ENCODE measurements at places on chromosomes 2 and 18. TPM values are rescaled to one million over a fixed set of nuclear protein-coding genes. Genes with fewer than 3 reads are reported as not detected.

- DNase-seq, result no peak
Observed at GRCh38 chr18:13452871-13453680, 234.5 kb downstream of the LDLRAD4 start.

- no peak for DNase-seq
Observed at GRCh38 chr2:88656690-88657089, 29.4 kb upstream of the EIF2AK3 start.

DNA sequence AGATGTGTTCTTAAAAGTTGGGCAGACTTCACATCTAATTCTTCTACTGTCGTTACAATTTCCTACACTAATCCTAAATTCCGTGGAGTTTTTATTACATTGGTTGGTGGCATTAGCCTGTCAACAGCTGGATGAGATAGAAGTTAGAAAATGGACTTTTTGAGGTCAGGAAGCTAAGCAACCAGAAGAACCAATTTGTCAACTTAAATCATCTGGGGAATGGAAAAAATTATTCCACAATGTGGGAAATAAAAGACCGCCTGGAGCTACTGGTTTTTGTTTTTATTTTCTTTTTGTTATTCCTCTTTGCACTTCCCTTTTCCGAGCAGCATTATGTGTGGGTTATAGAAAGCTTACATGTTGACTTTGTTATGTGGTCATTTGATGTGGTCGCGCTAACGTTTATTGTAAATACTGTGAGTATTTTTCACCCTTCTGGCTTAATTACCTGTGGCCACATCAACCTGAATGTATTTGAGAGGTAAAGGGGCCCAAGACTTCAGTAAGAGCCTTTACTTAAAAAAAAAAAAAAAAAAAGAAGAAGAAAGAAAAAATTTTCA lies 75.3 kb downstream of the PTPRM start:
- DNase-seq, result no peak

- no peak for DNase-seq
Observed at GRCh38 chr2:78910376-78910775, 115.1 kb upstream of the REG3G start.

GRCh38 chr2:25076749-25077148 lies 34.9 kb downstream of the EFR3B start:
- DNase-seq, result no peak

DNA sequence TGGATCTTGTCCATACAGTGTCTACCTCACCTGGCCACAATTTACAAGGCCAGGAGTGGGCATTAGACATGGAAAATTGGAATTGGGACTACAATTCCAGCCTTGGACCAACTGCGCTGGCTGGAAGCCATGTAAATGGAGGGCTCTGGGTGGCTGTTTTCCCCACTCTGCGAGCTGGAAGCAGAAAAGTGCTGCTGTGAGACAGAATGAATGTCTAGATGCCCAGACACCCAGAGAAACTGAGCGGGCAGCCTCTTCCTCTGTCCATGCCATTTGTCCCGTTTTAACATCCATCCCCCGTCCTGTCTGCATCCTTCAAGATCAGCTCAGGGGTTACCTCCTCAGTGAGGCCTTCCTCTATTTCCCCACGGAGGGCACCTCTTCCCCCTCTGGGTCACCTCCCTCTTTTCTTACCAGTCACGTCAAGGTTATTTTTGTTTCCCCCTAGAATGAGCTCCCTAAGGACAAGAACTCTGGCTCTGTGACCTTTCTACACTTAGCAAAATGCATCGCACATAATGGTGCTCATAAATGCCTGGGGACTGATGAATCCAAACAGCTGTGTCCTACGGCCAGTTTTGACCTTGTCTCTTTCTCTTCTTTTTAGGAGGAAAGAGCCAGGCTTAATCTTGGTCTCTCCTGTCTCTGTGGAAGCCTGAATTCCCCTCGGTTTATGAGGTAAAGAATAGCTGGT lies 41.2 kb downstream of the MCFD2 start:
- DNase-seq, result no peak

DNA sequence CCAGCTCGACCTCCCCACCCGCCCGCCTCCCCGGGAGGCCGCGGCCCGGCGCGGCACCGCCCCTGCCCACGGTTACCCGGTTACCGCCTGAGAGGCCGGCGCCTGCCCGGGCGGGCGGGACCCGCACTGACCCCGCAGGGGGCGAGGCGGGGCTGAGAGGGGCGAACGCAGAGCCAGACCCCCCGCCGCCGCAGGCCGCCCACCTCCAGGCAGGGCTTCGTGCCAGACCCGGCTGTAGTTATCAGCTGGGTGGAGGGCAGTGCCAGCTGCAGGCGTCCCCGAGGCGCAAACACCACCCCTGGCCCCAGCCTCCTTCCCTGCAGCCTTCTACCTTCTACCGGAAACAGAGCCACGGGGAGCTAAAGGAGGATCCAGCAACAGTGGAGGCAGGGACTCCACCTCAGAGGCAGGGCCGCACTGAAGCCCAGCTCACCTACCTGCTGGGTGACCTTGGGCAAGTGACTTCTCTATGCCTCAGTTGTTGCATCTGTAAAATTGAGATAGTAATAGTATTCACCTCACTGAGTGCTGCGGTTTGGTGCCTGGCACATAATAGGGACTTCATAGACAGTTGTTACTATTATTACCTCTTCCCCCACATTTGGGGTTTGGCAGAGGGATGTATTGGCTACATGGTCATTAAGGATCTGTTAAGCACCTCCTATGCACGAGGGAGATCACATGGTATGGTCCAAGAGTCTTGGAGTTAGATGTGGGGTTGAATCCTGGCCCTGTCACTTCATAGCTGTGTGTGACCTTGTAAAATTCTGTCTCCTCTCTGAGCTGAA lies 231.6 kb upstream of the SMAD2 start:
- no peak for DNase-seq

DNA sequence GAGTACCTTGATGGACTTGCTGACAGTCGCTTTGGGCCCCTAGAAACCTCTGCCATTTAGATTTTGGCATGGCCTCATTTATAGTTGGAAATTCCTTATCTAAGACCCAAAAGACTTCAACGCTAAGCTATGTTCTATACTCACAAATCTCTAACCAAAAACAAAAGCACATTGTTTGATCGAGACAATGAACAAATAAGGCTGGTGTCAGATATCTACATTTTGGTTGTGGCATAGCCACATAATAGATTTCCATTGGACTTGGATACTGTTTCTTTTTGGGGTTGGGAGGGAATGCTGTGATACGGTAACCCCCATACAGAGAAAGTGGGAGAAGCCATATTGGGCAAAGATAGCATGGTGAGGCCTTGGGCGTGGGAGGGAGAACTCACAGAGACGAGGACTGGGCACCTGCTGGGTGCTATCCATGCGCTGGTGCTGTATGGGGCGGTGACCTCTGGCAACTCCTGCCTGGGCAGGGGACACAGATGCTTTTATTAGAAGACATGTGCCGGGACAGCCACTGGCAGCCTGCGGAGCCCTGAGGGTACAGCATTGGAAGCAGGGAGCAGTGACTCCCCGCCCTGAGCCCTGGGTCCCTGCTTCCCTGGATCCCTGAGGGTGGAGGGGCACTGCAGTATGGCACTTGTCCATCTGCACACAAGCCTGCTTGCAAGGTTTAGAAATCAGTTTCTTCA lies 97.1 kb downstream of the ASAP2 start:
- peak; percentile 55 for DNase-seq

GRCh38 chr2:200199576-200200263 lies 106.8 kb upstream of the SPATS2L start:
- DNase-seq, result no peak

GRCh38 chr2:198387677-198388076 lies 583.3 kb downstream of the PLCL1 start:
- no peak for DNase-seq

DNA sequence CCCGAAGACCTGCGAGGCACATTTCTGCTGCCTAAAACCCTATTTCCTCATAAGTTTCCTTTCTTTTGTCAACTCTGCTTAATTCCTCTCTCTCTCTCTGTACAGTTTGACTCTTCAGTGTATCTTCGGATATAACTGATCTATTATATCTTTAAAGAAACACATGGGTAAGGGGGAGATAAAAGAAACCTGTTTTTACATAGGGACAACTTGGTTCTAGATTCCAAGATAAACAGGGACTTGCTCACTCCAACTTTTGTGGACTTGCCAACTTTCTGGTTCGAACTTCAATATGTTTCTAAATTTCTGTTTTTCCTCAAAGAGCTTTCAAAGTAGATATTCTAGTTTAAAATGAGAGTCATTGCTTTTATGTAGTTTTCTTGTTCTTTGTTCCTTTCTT lies 182.7 kb upstream of the EPC2 start:
- no peak for DNase-seq

DNA sequence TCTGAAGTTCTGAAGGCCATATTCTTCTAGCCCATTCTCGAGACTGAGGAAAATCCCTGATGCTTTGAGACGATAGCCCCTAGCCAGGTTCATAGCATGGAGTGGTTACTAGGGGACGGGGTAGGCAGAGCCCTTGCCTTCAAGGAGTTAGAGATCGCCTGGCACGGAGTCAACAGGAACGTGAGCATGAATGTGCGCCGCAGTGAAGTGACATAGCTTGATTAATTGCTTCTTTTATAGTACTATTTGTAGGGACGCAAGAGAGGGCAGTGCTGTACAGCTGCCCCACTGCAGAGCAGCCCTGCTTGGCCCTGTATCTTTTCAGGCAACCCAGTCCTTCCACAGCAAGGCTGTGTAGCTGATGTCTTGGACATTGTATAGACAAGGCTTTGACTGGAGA lies 26.2 kb downstream of the HRH4 start:
- no peak for DNase-seq

GRCh38 chr18:46182633-46183358 lies 78.6 kb downstream of the HAUS1 start:
- DNase-seq, result no peak

DNA sequence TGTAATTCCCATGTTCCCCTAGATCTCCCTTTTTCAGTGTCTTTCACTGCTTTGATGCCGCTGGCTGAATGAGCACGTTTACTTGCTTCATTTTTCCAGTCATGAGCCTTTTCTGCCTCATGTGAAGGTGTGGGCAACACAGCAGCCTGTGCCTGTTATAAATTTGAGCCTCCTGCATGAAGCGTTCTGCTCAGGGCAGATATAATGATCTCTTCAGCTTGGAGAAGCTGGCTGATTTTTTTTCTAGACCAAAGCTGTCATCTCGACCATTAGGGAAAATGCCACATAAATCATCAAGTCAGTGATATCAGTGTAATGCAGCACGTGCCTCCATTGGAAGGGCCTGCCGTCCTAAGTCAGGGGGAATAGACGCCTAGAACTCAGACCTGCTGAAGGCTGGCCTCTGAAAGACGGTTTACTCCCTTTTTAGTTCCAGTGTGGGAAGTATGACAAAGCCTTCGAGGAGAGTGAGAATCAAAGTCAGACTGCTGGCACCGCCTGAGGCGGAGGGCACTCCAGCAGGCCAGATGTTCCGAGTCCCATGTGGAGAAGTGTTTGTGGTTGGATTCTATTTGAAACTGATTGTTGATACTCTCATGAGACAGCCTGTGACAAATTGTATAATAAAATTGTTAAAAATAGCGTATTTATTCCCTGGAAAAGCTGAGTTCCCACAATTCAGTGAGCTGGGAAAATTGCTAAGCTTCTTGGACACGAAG lies 196.5 kb downstream of the MYO1B start:
- DNase-seq, result peak; percentile 48

DNA sequence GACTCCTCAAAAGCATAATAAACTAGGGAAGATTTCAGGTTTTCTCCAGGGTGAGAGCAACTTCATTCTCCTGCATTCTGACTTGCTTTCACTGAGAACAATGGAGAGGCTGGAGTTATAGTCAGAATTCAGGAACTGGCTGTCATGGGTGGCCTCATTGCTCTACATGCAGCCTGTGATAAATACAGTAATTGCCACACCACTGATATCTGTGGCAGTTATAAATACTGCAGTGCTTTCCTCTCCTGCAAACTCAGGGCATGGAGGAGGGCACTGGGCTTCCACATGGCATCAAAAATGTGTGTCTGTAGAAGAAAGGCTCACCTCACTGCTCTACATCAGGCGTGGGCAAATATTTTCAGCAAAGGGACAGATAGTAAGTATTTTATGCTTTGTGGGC lies 510.2 kb downstream of the ZNF516 start:
- DNase-seq, result no peak

DNA sequence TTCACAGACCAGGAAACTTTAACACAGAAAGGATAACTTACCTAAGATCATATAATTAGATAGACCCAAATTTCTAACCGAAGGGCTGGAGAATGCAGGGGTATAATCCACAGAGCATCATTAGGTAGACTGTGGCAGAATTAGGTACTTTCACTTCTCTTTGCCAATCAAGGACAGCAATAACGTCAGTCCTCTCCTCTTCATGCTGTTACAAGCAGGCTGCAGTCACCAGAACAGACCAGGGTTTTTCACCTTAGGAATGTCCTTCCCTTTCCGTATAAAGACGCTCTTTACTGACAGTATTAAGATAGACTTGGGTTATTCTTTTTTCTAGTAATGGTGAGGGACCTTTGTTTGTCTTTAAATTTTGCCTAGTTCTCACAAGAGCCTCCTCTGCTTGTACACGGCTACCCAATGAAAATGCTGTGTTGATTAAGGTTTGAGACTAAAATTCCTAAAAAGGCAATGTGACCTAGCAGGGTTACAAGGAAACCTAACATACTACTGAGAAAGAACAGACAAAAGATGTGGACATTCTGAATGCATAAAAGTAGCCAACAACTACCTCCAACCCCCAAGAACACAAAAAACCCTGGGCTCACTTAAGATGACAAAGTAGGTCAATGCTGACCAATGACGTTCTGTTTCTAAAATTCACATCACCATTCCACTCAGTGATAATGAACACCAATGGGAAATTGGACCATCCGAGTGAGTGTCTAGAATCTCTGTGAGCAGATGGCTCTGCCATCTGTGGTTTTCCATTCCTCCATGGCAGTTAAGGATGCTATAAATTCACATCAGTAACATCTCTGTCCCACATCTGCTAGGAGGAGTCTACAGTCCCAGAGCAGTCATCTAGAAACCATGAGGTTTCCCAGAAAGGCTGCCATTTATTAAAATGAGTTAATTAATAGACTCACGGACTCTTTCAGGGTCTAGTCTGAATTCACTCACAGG lies 2.1 kb downstream of the PDIA6 start:
- no peak for DNase-seq

GRCh38 chr18:40048253-40048652 lies 1906.8 kb upstream of the PIK3C3 start:
- DNase-seq, result no peak

GRCh38 chr2:101140237-101140636 lies 10.9 kb downstream of the TBC1D8 start:
- no peak for DNase-seq

- no peak for DNase-seq
Observed at GRCh38 chr2:115389024-115389423, 946.6 kb downstream of the DPP10 start.

The IL1R2 gene
- total RNA-seq, result 1.4 TPM

The MAP3K2 gene
- total RNA-seq, result 22.5 TPM

The IL37 gene
- total RNA-seq, result not detected

The SPRED2 gene
- 14.9 TPM for total RNA-seq

The UGT1A8 gene
- total RNA-seq, result not detected

The TEX44 gene
- not detected for total RNA-seq

The SERPINB12 gene
- total RNA-seq, result not detected
